Mesothelial cell of epicardium (in vitro differentiated cells): ENCODE measurements at places on chromosomes 1 and 21.

GRCh38 chr1:30521261-30521865 is 202.0 kb downstream of the MATN1 start:
- no peak for DNase-seq

GRCh38 chr1:98903261-98903660 is 101.4 kb downstream of the PLPPR5 start:
- DNase-seq: no peak

GRCh38 chr21:21183092-21183491 is 184.9 kb downstream of the NCAM2 start:
- no peak for DNase-seq

- no peak for DNase-seq
Measured at GRCh38 chr1:30743584-30744059, 14.0 kb downstream of the LAPTM5 start.

DNA sequence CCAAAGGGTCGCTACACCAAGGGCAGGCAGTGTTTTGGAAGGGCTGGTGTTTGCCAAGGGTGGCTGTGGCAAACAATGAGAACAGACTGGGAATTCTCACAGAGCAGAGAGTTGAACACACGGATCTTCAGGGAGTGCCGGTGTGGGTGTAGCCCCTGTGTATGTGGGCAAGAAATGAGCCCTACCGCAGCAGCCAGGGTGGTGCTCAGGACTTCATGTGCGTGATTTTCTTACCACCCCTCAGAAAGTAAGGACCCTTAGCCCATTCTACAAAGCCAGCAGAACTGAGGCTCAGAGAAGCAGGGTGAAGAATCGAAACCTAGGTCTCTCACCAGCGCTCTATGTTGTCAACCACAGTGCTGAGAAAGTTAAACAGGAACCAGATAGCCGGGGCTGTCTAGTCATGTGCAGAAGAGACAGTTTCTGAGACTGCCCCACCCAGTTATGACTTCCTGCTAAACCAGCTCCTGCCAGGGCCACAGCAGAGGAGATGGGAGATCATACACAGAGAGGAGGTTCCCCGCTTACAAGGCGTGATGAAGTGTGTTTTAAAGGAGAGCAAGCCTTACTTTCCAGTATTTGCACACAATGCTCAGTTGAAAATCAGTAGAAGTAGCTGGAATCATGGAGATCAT is 21.9 kb upstream of the MORC3 start:
- DNase-seq: no peak

GRCh38 chr1:228236744-228237143 is 28.9 kb downstream of the OBSCN start:
- peak; percentile 14 for DNase-seq

DNA sequence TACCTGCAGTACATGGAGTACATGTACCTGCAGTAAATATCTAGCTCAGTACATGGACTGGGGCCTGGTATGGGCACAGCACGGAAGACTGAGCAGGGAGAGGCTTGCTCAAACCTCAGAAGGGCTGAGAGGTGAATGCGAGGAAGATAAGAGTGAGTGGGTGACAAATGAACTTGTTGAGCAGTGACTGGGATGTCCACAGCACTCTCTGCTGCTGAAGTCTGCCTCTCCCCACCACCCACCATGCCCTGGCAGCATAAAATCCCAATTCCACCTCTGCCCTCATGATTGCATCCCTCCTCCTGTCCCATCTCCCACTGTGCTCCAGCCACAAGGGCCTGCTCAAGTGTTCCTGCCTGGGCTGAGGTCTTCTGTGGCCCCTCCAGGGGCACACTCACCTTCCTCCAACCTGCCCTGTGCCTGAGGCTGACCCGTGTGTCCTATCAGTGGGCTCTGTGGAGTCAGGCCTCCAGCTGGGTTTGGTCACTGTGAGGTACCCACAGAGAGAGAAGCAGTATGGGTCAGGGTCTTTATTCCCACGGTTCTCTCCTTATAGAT is 114.2 kb downstream of the FOXD2 start:
- DNase-seq: no peak

DNA sequence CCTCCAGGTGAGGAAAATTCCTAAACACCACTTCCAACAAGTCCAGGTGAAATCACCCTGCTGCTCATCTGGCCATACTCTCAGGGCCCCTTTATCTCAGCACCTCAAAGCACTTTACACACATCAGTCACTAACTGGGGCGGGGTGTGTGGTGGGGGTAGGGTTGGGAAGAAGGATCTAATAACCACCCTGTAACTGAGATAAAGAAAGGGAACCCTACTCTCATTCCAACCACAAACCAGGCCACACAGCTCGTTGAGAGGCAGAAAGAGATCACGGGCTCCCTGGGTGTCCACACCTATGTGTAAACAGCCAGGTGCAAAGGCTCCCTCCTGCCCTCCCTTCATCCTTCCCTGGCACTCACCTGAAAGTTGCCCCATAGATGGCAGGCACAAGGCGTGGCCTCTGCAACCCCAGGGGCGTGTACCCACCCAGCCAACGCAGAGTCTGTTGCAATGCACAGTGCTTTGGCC is 20.4 kb downstream of the GPR161 start:
- DNase-seq: no peak

DNA sequence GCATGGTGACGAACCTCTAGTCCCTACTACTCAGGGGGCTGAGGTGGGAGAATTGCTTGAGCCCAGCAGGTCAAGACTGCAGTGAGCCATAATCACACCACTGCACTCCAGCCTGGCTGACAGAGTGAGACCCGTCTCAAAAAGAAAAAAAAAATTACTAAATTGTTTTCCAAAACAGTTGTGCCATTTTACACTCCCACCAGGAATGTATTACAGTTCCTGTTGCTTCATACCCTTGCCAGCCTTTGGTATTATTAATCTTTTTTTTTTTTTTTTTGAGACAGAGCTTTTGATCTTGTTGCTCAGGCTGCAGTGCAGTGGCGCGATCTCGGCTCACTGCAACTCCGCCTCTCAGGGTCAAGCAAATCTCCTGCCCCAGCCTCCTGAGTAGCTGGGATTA is 55.9 kb downstream of the RPS6KA1 start:
- DNase-seq: no peak

- no peak for DNase-seq
Measured at GRCh38 chr1:165539908-165540307, 3.9 kb upstream of the LRRC52 start.

- no peak for DNase-seq
Measured at GRCh38 chr1:78319603-78320002, 171.2 kb upstream of the PTGFR start.

GRCh38 chr1:171222936-171223335 is 25.4 kb upstream of the FMO1 start:
- no peak for DNase-seq

- no peak for DNase-seq
Measured at GRCh38 chr1:64476251-64476952, 6.5 kb downstream of the CACHD1 start.

DNA sequence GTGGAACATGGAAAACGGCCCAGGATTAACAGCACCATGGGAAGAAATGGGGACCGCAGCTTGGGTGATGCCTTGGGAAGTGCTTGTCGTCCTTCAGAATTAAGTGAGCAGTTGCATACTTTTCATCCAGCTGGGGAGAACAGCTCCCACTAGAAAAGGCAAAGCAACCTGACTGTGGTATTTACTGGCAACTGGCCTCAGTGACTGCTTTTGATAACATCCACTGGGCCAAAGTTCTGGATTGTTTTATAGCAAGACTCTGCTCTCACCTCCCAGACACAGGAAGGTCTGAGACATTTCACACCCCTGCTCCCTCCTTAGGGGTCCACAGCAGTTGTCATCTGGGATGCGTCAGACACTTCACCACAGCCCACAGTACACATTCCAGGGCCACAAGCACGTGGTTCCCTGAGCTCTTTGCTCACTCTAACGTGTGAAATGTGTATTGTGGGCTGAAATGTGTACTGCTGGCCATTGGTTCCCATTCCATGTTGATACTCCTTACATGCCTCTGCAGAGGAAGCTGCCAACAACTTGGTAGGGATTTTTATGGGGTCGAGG is 6.6 kb downstream of the PAPPA2 start:
- no peak for DNase-seq

GRCh38 chr1:109569323-109569722 is 20.9 kb downstream of the GNAI3 start:
- no peak for DNase-seq

GRCh38 chr1:12469493-12469892 is 148.5 kb downstream of the DHRS3 start:
- no peak for DNase-seq

- DNase-seq: no peak
Measured at GRCh38 chr1:76690766-76691165, 176.5 kb upstream of the ST6GALNAC5 start.

GRCh38 chr1:28172713-28173150 is 3.8 kb downstream of the PTAFR start:
- DNase-seq: no peak

GRCh38 chr1:208158640-208159554 is 85.3 kb downstream of the PLXNA2 start:
- no peak for DNase-seq

GRCh38 chr1:208985231-208985630 is 598.3 kb upstream of the CAMK1G start:
- no peak for DNase-seq

DNA sequence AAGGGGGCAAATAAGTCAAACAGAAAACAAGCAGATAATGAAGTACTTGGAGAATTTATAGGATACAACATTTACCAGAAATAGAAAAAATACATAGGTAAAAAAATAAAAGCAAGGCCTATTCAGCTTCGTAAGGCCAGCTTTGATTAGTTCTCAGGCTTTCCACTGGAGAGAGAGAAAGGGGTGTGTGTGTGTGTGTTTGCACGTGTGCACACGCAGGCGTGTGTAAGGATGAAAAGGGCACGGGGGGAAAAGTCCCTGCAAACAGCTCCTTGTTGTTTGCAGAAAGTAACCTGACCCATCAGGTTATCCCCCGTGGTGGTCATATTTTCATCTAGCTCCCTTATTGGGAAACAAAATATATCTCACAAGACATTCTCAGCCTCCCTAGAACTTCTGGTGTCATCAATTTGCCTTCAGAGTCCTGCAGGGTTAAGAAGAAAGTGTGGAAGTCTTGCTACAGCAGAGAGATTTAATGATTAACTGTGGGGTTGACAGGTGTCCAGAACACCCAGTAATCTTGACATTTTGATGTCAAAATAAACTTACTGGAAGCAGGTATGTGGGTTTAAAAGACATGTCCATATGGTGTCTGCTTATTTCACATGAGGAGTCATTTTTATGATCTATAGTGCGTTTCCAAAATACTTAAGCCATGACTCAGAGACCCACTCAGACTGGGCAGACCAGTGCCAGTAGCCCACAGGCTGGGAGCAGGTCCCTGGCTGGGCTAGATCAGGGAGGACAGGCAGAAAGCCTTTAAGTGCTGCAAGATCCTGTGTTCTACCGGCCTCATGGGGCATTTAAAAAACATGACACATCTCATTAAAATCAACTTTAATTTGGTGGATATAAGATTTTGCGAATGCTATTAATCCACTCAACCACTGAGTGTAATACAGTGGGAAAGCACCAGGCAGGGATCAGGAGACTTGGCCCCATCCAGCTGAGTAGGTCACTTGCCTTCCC is 487.6 kb upstream of the CAMK1G start:
- DNase-seq: no peak

GRCh38 chr1:60374537-60374936 is 301.0 kb upstream of the C1orf87 start:
- DNase-seq: no peak

- no peak for DNase-seq
Measured at GRCh38 chr1:237115035-237115434, 73.1 kb downstream of the RYR2 start.

DNA sequence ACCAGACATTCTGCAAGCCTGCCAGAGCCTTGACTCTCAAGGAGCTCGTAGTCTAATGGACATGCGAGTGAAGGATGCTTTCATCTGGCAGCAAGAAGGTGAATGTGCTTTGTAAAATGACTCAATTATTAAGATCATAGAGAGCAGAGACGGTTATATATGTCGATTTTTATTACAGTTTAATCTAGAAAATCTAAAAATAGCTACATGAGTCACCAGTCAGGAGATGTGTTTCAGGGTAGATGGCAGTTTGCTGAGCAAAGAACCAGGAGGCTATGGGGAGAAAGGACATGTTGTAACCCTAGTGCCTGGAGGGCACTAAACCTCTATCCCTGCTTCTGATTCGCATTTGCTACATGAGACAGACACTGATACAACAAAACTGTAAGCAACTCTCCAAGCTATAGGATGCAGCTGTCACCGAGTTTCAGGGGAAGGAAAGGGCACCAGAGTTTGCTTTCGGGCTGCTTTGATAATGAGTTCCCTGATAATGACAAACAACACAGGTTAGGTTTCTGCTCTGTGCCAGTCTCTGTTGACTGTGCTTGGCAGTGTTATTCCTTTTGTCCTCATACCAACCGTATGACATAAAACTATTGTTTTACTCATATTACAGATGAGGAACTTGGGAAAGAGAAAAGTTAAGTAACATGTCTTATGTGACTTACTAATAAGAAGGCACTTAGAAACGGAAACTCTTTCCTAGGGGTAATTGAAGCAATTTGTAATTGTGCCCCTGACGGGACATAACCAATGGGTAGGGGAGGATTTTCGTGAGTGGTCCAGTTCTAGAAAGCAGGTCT is 43.2 kb downstream of the C1orf198 start:
- DNase-seq: no peak

DNA sequence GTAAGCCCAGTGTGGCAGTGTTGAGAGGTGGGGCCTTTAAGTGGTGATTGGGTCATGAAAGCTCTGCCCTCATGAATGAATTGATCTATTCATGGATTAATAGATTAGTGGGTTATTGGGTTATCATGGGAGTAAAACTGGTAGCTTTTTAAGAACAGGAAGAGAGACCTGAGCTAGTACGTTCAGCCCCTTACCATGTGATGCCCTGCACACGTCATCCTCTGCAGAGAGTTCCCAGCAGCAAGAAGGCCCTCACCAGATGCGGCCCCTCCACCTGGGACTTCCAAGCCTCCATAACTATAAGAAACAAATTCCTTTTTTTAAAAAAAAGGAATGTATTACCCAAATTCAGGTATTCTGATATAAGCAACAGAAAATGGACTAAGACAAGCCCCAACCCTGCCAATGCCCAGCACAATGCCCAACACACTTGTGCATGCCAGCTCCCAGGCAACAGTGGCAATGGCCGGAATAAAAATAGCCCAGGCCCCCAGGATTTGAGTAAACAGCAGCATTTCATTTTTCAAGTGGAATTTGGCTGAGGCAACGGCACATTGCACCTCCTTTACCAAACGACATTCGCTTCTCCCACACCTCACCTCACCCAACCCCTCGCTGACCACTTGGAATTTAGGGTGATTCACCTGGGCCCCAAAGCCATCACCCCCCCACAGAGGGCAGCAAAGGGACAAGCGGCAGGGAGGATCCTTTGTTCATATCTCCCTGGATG is 215.9 kb downstream of the TOMM20 start:
- no peak for DNase-seq

- DNase-seq: no peak
Measured at GRCh38 chr1:226732856-226733291, 6.2 kb downstream of the ITPKB start.

GRCh38 chr1:94651076-94651475 is 109.5 kb upstream of the F3 start:
- DNase-seq: no peak

DNA sequence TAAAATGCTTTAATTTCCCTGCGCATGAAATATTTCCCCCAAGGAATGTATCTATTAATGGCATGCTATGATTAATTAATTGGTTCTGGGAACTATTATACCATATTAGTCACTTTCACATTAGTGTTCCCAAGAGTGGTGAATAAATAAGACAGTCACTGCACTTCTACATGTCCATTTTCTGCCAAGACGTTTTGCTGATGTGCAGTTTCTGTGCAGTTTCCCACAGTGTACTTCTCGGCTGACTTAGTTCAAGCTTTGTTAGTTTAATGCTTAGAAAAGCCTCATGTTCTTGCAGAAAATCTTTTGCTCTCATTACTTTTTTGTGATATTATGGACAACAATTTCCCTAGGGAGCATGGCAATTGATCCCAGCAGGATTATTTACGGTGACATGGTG is 1014.5 kb downstream of the BRINP3 start:
- DNase-seq: no peak

- no peak for DNase-seq
Measured at GRCh38 chr1:2226525-2227345, 1.4 kb upstream of the SKI start.
